ENCODE measurements at places on chromosomes 6 and 20.

DNA sequence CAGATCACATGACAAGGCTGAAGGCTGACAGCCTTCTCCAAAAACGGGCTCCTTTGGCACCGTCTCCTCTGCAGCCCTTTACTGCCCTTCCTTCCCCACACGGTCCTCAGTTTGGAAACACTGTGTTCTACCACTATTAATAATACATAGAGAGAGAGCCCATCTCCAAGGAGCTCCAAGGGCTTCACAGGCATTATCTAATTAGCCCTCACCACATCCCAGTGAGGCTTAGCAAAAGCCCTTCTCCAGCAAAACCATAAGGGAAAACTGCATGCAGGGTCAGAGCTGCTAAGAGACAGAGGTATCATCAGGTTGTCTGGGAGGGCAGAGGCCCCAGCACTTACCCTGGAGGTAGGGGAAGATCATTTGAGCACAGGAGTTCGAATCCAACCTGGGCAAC, 169.3 kb upstream of the JARID2 start:
- DNase-seq, result no peak

DNA sequence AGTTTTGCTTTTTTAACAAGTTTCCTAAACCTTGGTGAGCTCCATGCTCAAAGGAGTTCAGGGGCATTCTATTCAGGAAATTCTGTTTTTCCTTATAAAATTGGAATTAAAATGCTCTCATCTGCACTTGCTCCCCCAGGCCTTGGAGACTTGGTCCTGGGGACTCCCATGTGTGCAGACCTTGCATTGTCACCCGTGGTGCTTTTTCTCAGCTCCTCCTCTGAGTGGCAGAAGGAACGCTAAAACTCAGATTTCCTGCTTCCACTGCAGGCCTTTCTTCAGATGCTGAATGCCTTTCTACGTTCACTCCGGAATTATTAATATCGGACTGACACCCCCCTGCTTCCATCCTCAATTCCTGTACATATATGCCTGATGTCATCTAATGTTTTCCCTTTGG, 248.7 kb upstream of the RREB1 start:
- no peak for DNase-seq

GRCh38 chr20:8860011-8860495, 208.8 kb upstream of the PLCB4 start:
- peak; percentile 12 for DNase-seq

DNA sequence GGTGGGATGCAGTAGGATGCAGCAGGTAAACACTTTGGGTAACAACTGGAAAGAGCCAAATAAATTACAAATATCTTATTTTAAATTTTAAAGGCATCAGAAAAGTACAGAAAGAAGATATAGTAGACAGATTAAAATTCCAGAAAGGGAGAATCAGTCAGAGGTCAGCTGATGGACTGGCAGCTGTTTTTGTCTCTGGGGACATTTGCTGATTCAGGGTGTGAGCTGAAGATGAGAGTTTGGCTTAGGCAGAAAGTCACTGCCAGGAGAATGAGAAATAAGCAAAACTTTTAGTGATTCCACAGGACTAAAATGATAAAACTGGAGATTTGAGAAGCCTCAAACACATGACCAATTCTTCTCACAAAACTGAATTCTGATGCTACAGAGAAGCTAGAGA, 39.5 kb downstream of the AHI1 start:
- DNase-seq, result no peak

DNA sequence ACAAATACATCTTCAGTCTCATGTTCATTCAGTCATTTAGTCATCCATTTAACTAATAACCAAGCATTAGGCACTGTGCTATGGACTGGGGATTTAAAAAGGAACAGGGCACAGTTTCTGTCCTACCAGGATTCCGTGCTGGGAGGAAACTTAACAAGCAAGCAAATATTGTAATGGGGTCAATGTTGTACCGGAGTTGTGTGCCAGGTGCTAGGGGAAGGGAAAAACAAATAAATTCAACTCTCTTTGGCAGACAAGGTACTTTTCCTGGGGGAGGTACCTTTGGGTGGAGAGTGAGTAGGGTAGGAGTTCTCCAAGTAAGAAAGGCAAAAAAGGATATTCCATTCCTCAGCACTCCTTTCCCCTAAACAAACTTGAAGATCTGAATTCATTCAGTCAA, 90.3 kb downstream of the OLIG3 start:
- DNase-seq, result no peak

GRCh38 chr20:1953621-1954020, 40.2 kb downstream of the PDYN start:
- DNase-seq, result no peak

DNA sequence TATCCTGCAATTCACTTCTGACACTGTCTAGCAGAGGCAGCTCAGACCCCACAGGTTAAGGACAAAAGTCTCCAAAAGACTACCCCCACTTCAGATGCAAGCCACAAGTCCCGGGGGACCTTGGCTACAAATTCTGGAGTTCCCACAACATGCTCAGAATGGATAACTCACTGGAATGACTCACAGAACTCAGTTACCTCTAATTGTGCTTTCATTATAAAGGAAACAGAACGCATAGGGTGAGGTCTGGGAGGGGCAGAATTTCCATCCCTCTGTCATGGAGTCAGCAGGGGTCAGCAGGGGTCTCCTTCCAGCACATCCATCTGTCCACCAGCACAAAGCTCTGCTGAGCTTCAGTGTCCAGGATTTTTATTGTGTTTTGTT, 184.2 kb downstream of the CDH4 start:
- peak; percentile 75 for DNase-seq

- DNase-seq, result peak; percentile 92
These were observed 17.1 kb upstream of the HMGN4 start for GRCh38 chr6:26520850-26521599.

DNA sequence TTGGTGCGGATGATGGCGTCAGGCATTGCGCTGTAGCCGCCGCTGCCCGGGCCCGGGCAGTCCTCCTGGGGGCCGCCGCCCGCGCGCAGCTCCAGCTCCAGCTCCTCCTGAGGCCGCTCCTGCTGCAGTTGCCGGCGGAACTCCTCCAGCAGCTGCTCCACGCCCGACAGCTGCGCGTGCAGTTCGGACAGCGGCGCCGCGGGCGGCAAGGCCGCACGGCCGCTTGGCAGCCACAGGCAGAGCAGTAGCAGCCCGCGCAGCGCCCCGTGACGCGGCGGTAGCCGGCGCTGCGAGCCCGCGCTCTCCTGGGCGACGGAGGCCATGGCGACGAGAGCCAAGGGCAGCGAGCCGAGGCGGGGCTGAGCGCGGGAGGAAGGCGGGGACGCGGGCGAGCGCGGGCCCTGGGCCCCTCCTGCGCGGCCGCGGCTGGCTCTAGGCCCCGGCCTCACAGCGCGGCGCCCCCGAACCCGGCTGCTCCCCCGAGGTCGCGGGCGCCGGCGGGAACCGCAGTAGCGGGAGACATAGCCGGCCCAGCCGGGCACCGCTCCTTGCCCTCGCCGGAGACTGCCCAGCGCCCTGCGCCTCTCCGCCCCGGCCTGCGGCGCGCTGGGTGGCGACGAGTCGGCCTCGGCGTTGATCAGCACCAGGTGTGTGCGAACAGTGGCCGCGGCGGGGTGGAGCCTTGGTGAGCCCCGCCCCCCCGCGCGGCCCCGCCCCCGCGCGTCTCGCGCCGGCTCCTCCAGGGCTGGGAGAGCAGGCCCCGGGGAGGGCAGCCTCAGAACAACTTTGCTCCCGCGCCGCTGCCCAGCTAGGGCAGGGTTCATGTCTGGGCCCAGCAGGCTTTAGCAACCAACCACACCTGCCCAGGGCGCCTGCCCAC, at the start of gene LRP11:
Gene LRP11, minus strand, starts transcription at position 662 of the 880 bp plus-strand sequence. Its CDS starts 339 bp downstream, at position 323.
- DNase-seq, result peak; percentile 95

DNA sequence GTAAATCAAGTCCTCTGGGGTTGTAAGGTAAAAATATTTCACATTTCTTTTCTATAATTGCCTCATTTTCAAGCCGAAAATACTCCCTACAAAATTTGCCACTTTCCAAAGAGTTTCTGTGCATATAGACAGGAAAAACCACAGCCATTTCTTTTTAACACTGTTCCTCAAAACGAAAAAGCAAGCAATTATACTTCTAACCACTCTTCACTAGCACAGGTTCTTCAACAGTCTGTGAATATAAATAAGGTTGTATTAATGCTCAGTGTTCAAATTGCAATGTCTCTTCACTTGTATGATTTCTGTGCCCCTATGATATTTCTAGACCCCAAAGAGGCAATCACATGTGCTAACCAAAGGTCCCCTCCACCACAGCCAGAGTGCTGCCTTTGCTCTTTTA, 206.0 kb downstream of the SIM1 start:
- no peak for DNase-seq

GRCh38 chr6:131733376-131734016, 22.7 kb upstream of the CTAGE9 start:
- peak; percentile 23 for DNase-seq

DNA sequence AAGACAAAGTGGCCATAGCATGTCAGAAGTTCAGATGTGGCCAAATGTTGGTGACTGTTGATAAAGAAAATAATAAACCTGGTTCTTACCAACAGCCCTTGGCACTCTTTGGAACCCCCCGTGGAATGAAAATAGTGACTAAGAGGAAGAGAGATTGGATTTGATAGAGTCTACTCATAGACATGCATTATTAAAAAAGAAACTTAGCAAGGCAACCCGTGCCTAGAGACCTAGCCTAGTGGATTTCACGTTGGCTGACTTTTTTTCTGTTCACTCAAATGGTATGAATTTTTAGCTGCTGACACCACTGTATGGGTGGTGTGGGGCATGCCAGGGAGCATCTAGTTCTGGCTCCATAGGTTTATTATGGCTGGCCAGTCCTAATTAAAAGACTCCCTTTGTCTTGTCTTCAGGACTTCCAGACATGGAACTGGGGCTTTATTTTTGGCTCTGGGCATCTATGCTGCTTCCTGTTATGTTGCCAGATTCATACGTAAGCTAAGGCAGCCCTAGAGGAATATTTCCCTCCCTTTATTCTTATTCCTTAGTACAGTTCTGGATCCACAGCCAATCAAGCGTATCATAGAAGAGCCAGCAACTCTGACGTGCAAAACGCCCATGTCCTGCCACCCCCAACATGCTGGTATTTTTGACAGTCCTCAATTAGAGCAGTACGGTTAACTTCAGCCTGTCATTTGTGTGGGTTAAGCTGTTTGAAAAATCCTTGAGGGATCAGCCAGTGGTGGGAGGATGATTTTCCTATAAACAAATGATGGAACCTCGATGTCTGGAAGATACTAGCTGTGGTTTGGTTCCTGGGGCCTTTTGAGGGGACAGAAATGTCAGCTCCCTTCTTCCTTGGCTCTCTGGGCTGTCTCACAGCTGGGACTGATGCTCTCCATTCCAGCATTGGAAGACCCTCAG, 127.5 kb downstream of the ISM1 start:
- no peak for DNase-seq

- no peak for DNase-seq
These were observed 146.2 kb downstream of the VEGFA start for GRCh38 chr6:43915986-43916923.

DNA sequence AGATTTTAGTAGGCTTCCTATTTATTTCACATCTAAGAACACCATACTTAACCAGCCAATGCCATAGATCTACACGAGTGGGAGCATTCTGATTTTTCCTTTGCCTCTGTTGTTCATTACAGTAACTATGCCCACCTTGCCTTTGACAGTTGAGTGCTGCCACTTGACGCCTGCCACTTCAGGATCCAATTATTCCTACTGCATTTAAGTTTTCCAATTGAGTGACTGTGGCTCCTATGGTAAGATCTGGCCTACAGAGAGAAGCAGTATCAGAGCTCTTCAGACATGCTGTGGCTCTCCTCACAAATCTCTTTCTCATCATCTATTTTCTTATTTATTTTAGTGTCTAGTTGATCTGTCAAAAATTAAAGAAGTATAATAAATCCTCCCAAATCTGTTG, 403.0 kb upstream of the SPTLC3 start:
- DNase-seq, result no peak

- no peak for DNase-seq
These were observed 49.1 kb downstream of the UTRN start for GRCh38 chr6:144334150-144334708.

- no peak for DNase-seq
These were observed 201.9 kb upstream of the PDE10A start for GRCh38 chr6:165864925-165865324.

DNA sequence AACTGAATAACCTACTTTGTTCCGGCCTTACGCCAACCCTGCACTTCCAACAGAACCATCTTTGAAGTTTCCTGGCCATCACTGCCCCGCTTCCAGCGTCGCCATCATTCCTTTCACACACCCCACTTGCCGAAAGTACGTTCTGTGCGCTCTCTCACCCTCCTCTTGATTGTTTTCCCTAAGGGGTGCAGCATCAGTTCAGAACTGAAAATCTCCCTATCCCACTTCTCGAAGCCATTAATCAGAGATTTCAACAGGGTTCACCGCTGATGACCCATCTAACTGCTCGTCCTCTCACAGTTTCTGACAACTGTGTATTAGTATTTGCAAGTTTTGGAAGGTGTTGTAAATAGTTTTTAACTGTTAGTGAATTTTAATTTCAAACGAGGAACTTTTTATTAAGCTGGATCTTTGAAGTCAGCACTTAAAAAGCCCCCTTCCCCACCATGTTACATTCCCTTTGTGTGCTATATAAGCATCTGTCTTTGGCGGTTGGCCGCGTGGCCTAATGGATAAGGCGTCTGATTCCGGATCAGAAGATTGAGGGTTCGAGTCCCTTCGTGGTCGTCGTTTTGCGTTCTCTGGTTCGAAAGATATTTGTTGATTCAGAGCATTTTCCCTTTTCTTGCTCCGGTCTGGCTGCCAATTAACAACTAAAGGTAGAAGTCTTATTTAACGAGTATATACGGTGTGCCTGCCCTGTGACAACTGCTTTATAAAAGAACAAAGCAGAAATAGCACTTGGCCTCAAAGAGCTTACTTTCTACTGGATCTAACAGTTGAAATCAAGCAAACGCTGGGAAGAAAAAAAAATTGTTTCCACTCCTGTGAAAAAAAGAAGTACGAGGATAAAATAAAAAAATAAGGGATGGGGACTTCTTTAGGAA, 42.6 kb downstream of the TRIM27 start:
- peak; percentile 37 for DNase-seq

DNA sequence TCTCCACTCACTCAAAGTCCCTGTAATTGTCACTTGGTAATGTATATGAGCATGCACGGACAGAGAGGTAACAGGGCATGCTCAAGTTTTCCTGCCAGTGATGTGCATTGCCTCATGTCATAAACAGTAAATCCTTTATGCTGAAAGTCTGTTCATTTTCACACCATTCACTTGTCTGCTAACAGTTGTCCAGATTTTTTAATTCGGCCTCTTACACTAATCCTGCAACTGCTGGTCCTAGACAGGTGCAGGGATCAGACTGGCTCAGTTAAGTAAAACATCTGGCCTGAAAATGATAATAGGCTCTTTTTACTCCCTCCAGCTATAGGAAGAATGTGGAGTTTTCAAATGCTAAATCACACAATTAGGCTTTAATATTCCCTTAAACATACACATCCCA, 185.4 kb upstream of the VGLL2 start:
- no peak for DNase-seq

DNA sequence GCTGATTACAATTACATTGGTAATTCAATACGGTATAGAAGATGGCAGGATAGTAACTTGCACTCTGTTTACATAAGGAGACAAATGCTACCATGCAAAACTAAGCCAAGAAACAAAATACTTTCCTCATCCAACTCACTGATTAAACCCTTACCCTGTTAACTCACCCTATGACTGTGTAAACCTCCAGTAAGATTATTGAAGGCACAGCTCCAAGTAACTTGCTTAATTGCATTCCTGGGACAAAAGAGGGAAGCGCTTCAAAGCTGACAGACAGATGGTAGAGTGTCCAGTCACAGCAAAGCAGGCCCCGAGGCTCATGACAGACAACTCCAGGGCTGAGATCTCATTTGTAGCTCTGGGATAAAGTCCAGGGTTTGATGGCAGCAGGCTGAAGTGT, 6.9 kb upstream of the KIF16B start:
- no peak for DNase-seq

GRCh38 chr20:62325172-62325905, 22.5 kb downstream of the ADRM1 start:
- DNase-seq, result no peak

GRCh38 chr20:63572071-63572787, 1.8 kb downstream of the HELZ2 start:
- DNase-seq, result no peak
